ENCODE measurements at places on chromosomes 3 and 15.

GRCh38 chr3:10901296-10901945, 85.4 kb downstream of the SLC6A11 start:
- no peak for DNase-seq

DNA sequence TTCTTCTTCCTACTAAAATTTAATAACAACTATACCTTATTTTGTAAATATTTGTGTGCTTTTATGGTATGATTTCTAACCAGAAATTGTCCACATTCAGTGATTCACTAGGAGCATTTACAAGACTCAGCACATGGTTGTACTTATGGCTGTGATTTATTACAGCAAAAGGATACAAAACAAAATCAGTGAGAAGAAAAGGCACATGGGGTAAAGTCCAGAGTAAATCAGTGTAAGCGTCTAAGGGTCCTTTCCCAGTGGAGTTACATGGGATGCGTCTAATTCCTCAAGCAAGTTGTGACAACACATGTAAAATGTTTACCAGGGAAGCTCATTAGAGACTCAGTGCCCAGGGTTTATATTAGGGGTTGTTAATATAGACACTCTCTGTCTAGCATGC, 31.1 kb downstream of the RNF13 start:
- DNase-seq = no peak

- no peak for DNase-seq
Observed at GRCh38 chr3:138845771-138846173, 11.0 kb upstream of the PIK3CB start.

DNA sequence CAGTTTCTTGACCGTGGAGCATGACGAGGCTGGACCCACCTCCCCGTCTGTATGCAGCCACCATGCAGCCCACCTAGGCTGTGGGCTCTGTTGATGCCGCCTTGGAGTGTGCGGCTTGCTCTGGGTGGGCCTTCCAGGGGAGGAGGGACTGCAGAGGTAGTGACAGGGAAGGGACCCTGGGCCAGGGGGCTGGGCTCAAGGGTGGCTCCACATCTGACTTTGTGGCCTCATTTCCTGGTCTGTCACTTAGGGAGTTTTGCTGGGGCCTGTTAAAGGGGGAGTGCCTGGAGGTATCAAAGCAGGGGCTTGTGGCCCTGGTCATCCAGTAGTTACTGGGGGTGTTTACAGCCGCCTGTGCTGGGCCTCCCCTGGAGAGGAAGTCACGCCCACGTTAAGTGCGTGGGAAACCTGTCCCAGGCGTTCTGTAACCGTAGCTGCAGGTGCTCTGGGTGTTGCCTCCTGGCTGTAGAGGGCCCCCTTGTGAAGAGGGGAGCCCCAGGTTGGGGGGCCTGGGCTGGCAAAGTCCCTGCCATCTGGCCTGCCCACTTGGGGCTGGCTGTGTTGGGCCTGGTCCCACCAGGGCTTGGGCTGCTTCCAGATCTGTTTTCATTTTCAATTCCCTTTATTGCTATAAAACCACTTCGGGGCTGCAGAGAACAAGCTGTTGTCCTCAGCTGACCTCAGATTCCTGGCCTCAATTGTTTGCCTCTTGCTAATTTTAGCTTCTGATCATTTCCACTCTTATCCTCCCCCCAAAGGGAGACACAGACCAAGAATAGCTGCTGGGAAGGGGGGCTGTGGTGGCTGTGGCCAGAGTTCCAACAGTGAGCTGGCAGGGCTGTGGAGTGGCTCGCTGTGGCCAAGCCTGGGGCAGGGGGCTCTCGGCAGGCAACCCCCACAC, 26.5 kb downstream of the KLF13 start:
- peak; percentile 48 for DNase-seq

- DNase-seq = no peak
Observed at GRCh38 chr15:65026756-65027155, 2.7 kb downstream of the MTFMT start.

- no peak for DNase-seq
Observed at GRCh38 chr3:108200578-108200977, 21.6 kb downstream of the IFT57 start.

DNA sequence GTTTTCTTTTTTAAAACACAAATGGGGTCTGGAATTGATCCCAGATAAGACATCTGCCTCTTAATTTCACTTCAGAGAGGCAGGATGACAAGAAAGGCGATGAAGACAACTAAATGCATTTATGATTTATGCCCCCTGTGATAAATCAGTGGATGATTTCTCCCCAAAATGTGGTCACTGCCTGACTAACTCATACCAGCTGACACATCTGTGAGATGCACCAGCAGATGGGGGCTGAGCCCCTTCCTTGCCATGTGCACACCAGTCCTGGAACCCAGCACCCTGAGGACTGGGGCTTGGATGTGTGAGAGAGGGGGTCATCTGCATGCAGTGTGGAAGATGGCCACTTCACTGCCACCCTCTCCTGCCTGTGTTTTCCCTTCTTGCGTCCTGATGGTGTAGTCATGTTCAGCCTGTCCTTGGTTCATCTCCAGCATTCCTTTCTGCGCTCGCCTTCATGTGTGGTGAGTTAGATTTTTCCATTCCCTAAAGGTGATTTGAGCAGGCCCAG, 264.3 kb downstream of the LRTM1 start:
- no peak for DNase-seq

GRCh38 chr3:169203631-169204550, 459.6 kb downstream of the MECOM start:
- DNase-seq = no peak

GRCh38 chr3:30510596-30510995, 95.8 kb upstream of the TGFBR2 start:
- no peak for DNase-seq

GRCh38 chr3:94360987-94361386, 298.1 kb downstream of the NSUN3 start:
- no peak for DNase-seq

- DNase-seq = no peak
Observed at GRCh38 chr15:65067317-65067644, 510 bp downstream of the RASL12 start.
